Adipose tissue (tissue), 3 donors: ENCODE measurements at places on chromosomes 1 and 21. TPM values are rescaled to one million over a fixed set of nuclear protein-coding genes. Genes with fewer than 3 reads are reported as not detected.

The VCAM1 gene
- 4.2 TPM for polyA plus RNA-seq

The OLIG2 gene
- polyA plus RNA-seq: not detected

The TRIM46 gene
- 0.45 TPM for polyA plus RNA-seq

The TMPRSS15 gene
- polyA plus RNA-seq: 0.03 TPM

The S100A14 gene
- polyA plus RNA-seq: 9.7 TPM

The NCSTN gene
- 31.7 TPM for polyA plus RNA-seq

The ZNHIT6 gene
- 3.8 TPM for polyA plus RNA-seq
